ENCODE measurements at places on chromosomes 5 and 9. TPM values are rescaled to one million over a fixed set of nuclear protein-coding genes. Genes with fewer than 3 reads are reported as not detected.

DNA sequence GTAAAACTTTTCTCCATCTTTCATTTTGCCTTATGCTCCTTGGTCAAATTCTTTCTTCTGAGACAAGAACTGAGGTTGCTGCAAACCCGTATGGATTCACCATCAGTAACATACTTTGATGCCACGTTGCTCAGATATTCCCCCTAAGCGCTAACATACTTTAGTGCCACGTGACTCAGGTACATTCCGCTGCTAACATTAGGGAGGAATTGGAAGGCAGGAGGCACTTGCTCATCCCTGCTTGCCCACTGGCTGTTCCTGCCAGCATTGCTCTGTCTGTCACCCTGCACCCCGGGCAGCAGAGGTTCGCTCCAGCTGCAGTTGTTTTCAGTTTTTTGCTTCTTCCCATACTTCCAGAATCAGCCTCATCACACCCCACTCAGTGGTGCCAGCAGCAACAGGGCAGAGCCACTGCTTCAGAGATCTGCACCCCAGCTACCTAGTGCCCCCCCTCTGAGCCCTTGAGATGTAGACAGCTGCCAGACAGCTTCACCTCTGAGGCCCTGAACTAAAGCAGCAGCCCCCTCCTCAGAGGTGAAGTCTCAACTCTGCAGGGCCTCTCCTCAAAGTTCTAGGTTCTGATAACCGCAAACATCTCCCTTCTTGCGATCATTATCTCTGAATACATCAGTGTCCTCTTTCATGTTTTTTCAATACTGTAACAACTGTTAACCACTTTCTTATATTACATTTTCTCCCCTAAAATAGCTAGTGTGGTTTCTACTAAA is 228.0 kb upstream of the KIF2A start:
- H3K4me1 ChIP-seq = peaks cover 35% of the 10 kb centered on the region
- no peaks in the 10 kb centered on the region for H3K27me3 ChIP-seq
- H3K4me3 ChIP-seq = no peak overlapping the region
- DNase-seq = no peak

DNA sequence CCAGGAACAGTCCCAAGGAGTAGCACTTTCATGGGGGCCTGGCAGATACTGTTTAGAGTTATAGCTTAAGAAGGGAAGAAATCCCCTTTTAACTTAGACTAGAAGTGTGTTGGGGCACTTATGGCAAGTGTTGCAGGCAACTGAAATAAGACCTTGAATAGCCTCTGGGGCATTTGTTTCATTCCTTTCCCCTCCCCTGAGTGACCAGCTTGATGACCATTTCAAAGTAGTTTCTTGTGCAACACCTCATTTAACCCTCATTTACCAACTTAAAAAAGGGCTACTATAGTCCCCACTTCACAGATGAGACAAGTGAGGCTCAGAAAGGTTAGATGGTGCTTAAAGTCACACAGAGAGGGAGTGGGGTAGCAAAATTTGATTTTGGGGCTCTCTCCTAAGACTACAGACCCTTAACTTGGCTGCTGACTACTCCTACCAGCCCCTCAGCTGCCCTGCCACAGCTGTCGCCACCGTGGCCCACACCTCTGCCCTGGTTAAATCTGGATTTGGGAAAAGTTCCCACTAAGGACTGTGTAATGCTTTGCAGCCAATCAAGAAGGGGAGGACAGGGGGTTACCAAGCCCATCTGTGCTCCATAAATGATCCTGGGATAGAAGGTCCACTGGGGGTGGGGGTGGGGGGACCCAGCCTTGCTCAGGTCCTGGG is 5.5 kb downstream of the PDLIM4 start:
- H3K4me3 ChIP-seq = no peak overlapping the region
- H3K4me1 ChIP-seq = peaks cover 2% of the 10 kb centered on the region
- no peak overlapping the region for H3K27ac ChIP-seq
- DNase-seq = no peak

GRCh38 chr5:108375768-108376167 is 6.1 kb downstream of the FBXL17 start:
- no peak overlapping the region for H3K4me3 ChIP-seq
- no peak overlapping the region for H3K27ac ChIP-seq
- DNase-seq = no peak

DNA sequence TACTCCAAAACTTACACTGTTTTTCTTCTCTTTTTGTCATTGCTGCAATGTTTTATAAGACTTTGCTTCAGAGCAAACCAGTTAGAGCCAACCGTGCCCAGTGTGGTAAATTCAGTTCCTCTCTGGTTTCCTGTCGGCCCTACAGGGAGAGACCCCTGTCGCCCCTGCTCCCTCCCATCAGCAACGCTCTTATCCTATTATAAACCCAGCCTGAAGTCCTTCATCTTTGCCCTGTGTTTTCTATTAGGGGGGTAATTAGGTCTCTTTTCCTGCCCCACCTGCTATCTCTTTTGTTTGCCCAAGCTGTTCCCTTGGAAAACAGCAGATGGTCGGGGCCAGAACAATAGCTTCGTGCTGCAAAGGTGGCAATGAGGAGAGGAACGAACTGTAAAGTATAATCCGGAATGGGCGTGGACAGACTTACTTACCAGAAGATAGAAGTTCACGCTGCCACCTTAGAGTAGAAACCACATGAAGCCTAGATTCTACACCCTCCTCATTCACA is 21.4 kb upstream of the OTULINL start:
- no peak overlapping the region for H3K4me3 ChIP-seq
- no peak for DNase-seq
- H3K4me1 ChIP-seq = no peaks in the 10 kb centered on the region
- H3K36me3 ChIP-seq = no peaks in the 10 kb centered on the region
- no peaks in the 10 kb centered on the region for H3K27me3 ChIP-seq

DNA sequence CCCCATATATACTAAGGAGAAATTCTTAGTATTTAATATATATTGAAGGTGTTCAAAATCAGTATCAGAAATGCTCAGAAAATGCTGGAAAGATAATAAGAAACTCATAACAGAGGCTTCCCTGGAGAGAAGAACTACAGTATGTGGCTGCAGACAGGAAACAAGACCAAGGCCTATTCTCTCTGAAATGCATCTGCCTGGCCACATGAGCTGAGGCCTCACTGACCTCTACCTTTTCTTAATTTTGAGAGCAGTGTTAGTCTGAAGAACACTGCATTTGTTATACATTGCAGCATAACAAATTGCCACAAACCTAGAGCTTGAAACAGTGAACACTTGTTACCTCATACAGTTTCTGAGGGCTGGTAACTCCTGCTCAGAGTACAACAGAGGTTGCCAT is 133.4 kb upstream of the SPEF2 start:
- H3K4me1 ChIP-seq = peaks cover 2% of the 10 kb centered on the region
- H3K4me3 ChIP-seq = no peak overlapping the region
- H3K36me3 ChIP-seq = no peaks in the 10 kb centered on the region
- no peak overlapping the region for H3K27ac ChIP-seq
- no peak for DNase-seq

DNA sequence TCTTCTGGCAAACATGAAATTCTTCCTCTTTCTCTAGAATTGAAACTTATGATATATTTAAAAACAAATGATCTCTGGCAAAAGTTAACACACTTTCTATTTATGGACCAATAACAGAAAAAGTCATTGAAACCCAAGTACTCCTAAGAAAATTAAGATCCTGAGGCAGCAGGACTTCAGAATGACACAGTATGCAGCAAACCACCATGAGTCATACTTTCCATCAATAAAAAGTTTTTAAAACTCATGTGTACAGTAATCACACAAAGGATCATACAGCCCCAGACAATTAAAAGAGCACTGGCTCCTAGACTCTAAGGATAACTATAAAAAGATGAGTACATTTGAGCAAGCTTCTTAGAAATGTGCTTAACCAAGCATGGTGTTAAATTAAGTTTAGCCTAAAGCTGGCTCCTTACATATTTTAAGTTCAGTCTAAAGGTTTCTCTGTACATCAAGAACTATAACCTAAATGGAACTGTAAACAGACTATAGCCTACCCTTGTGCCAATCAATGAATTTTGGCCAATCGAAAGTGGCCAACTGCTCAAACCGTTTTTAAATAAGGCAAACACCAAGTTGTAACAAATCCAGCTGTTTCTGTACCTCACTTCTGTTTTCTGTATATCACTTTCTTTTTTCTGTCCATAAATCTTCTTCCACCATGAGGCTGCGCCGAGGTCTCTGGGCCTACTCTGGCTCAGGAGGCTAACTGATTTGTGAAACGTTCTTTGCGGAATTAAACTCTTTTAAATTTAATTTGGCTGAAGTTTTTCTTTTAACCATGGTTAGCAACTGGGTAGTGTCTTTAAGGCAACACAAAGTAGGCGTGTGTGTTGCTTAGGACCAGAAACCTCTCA is 232.1 kb upstream of the PIK3R1 start:
- no peak overlapping the region for H3K27ac ChIP-seq
- DNase-seq = no peak
- H3K4me1 ChIP-seq = no peaks in the 10 kb centered on the region
- H3K4me3 ChIP-seq = no peak overlapping the region
- no peaks in the 10 kb centered on the region for H3K36me3 ChIP-seq

- no peaks in the 10 kb centered on the region for H3K36me3 ChIP-seq
- no peaks in the 10 kb centered on the region for H3K27me3 ChIP-seq
- no peak for DNase-seq
- no peaks in the 10 kb centered on the region for H3K4me1 ChIP-seq
- H3K4me3 ChIP-seq = no peak overlapping the region
These were observed 17.7 kb upstream of the FAM174A start for GRCh38 chr5:100517301-100517974.

DNA sequence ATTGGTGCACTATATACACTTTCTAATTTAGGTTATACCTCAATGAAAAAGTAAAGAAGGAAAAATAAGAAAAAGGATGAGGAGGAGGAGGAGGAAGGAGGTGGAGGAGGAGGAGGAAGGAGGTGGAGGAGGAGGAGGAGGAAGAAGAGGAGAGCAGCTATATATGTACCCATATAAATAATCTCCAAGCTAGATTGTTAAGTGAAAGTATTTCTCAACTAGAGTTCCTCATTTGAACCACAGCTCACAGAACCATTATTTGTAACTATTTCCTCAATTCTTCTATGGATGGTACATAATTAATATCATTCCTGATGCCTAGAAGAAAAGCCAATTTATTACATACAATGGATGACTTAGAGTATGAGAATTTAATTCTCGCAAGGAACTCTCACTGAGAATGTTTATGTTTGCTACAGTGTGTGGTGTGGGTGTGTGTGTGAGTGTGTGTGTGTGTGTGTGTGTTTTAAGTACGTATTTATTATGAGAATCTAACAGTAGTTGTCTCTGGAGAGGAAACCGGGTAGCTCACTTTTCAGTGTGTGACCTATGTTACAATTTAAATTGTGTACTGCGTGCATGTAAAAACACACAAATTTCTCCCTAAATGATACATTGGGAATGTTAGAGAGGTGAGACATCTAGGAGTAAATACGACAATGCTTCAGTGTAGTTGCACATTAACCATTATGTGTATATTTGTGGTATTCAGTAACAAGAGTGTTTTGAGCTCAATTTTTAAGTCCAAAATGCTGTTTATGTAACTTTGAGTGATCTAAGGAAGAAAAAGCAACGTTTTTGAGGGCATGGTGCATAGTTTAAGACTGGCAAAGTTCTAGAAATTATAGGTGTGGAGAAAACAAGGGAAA is 20.2 kb upstream of the NREP start:
- no peaks in the 10 kb centered on the region for H3K27me3 ChIP-seq
- H3K4me1 ChIP-seq = 0 out of 2 replicates have a peak, but pooled peaks cover 3% of the 10 kb centered on the region
- H3K4me3 ChIP-seq = no peak overlapping the region
- DNase-seq = no peak
- no peaks in the 10 kb centered on the region for H3K36me3 ChIP-seq

- H3K27me3 ChIP-seq = no peaks in the 10 kb centered on the region
- H3K4me3 ChIP-seq = no peak overlapping the region
- no peaks in the 10 kb centered on the region for H3K36me3 ChIP-seq
- H3K4me1 ChIP-seq = peaks cover 10% of the 10 kb centered on the region
- DNase-seq = no peak
These were observed 214.2 kb downstream of the FSTL4 start for GRCh38 chr5:133397990-133398645.

DNA sequence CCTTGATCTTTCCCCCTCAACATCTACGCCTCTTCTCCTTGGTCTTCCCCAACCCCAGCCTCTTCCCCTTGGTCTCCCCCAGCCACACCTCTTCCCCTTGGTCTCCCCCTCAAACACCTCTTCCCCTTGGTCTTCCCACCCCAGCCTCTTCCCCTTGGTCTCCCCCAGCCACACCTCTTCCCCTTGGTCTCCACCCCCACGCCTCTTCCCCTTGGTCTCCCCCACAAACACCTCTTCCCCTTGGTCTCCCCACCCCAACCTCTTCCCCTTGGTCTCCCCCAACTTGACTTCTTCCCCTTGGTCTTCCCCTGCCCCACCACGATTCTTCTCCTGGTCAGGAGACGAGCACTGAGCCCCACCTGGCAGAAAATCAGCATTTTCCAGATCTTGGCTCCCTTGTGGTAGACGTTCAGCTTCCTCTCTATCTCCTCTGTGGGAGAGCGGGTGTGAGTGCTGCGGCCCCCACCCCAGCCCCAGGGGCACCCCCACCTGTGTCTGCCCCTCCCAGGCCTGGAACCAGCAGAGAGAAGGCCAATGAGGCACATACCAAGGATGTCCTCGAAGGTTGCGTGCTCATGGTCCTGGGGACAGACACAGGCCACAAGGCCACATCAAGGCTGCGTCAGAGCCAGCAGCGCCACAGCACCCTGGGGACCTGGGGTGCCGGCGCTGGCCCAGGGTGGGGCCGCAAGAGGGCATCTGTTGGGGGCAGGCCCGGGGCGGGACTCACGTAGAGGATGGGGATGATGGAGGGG is 7.0 kb downstream of the NSMF start:
- no peak overlapping the region for H3K27ac ChIP-seq
- H3K36me3 ChIP-seq = peaks cover 6% of the 10 kb centered on the region
- H3K4me1 ChIP-seq = no peaks in the 10 kb centered on the region
- H3K4me3 ChIP-seq = no peak overlapping the region
- no peak for DNase-seq

GRCh38 chr9:93984860-93985259 is 29.7 kb upstream of the BARX1 start:
- H3K27ac ChIP-seq = no peak overlapping the region
- no peak for DNase-seq
- peaks cover 4% of the 10 kb centered on the region for H3K4me1 ChIP-seq
- H3K36me3 ChIP-seq = no peaks in the 10 kb centered on the region
- H3K4me3 ChIP-seq = no peak overlapping the region
- no peaks in the 10 kb centered on the region for H3K27me3 ChIP-seq

Gene VAV2
- 37.6 TPM for total RNA-seq

Gene NUTM2F
- total RNA-seq = not detected

Gene ELOVL7
- total RNA-seq = 5.1 TPM

Gene CYSTM1
- 25.0 TPM for total RNA-seq

Gene BARHL1
- not detected for total RNA-seq

Gene INSYN2B
- total RNA-seq = not detected

Gene LCN9
- 3.7 TPM for total RNA-seq

Gene OCLN
- total RNA-seq = 76.3 TPM

Gene IRX2
- 47.5 TPM for total RNA-seq

Gene GLRA1
- not detected for total RNA-seq

Data from H1 (cell line).